Activated CD8-positive, alpha-beta memory T cell treated with anti-CD3 and anti-CD28 coated beads, Interleukin-2, amount 10 ng/mL, durations not matched to agents 7 days and 5 days (primary cell): ENCODE measurements at places on chromosomes 2 and 18.

- no peak for DNase-seq
These were observed 21.3 kb downstream of the DYTN start for GRCh38 chr2:206696910-206697309.

GRCh38 chr2:101145406-101145805 lies 5.8 kb downstream of the TBC1D8 start:
- no peak for DNase-seq

DNA sequence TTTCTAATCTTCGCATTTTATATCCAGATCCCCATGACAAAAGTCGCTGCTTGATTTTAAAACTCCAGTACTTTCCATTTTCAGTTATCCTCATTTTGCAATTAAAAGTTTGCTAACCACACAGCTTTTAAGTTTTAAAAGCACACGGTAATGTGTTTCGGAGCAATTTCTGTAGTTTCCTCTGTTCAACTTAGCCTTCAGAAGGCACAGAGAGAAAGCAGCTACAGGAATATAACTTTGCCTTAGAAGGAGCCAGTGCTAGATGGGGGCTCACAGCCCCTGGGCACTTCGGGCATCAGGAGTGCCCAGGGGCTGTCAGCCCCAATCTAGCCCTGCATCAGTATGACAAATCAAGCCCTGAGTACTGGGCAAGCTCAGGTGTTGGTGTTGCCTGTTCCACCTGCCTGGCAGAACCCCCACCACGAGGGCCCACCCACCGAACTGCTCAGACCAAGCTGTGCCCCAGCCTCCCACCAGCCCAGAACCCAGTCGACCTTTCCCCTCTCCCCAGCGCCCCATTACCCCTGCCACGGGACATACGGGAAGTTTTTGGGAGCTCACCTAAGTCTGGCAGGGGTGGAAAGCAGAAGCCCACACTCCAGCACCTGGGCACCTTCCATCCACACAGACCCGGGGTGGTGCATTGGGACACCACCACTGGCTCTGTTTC lies 47.3 kb downstream of the TRABD2A start:
- DNase-seq: no peak

DNA sequence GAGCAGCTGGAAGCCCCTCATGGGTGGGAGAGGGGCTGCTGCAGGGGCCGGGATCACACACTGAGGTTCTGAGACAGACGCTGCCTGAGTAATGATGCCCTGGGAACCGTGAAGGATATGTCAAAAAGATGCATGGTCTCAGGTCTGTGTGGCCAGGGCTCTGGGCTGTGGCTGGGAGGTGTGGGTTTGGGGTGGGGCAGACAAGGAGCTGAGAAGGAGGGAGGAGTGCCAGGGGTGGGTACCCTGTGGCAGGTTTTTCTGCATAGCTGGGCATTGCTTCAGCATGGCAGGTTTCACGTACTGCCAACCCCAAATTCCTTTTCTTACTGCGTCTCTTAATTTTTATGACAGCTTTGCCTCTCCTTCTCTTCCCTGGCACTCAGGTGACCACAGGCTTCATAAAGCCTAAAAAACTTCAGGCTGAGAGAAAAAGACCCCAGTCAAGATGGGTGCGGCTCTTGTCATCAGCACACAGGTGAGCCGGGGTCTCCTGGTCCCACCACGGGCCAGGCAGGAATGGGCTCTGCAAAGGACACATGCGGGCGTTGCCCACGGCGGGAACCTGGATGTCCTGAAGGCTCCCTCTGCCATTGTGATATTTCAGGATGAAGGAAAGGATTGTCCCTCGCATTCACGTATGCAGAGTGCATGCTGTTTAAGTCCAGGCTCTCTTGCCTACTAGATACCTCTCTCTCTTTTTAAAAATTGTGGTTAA lies 18.0 kb downstream of the MALL start:
- no peak for DNase-seq

- DNase-seq: peak; percentile 23
These were observed 4.9 kb upstream of the HS6ST1 start for GRCh38 chr2:128323555-128323931.

GRCh38 chr2:111705711-111706336 lies 178.2 kb downstream of the ANAPC1 start:
- peak; percentile 70 for DNase-seq

- no peak for DNase-seq
These were observed 190.6 kb upstream of the SLC39A10 start for GRCh38 chr2:195466427-195466826.

DNA sequence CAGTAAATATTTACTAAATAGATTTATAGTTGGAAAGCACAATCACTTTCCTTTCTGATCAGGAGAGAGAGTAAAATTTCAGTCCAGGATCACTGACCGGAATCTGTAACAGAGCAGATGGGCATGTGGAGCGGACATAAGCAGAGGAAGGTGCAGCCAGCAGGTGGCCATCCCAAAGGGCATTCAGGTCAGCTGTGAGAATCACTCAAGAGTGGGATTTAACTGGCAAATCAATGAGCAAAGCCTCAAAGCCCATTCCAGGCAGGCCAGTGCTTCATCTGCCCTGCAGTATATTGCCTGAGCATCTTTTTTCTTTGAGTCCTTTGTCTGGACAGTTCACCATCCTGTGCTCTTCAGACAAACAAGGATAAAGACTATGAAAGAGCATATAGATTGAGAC lies 166.4 kb upstream of the SLC14A2 start:
- DNase-seq: no peak

DNA sequence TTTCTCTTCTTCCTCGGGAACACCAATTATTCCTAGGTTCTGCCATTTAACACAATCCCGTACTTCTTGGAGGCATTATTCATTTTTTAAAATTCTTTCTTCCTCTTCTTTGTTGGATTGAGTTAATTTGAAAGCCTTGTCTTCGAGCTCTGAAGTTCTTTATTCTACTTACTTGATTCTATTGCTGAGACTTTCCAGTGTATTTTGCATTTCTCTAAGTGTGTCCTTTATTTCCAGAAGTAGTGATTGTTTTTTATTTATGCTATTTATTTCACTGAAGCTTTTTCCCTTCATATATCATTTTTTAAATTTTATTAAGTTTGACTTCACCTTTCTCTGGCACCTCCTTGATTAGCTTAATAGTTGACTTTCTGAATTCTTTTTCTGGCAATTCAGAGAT lies 13.6 kb upstream of the UPP2 start:
- no peak for DNase-seq

DNA sequence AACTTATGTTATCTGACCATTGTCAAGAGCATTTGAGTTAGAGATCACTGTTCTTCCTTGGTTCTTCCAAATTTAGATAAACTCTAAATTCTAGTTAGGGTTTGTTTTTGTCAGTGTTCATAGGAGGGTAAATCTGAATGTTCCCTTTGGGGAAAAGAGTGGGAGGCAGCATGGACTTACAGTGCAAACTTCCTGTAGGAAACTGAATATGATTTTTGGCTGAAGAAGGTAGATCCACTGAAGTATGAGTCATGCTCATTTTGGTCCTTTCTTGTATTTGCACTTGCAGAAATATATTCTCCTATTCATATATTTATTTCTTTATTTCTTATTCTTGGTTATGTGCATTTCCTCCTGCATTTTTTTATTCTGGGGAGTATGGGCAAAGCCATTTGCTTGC lies 27.3 kb downstream of the CCDC85A start:
- DNase-seq: no peak

DNA sequence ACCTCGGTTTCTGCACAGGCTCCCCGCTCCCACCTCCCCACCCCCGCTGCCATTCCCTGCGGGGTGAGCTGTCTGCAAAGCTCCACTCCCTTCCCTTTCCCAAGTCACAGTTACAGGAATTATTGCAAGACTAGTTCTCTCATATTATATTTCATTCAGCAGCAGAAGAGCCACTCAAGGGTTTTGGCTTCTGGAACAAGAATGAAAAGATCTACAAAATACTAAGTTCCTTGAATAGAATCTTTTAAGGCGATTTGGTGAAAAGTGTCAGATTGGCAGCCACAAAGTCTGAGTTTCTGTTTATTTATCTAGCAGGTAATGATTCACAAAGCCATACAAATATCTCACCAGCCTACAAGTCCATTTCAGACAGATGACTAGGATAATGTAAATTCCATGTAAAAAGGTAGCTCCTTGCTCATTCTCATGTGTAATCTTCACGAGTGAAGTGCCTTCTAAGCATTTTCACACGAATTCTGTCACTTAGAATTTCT lies 221.9 kb upstream of the RBBP8 start:
- no peak for DNase-seq
